ENCODE measurements at places on chromosomes 12 and 14.

DNA sequence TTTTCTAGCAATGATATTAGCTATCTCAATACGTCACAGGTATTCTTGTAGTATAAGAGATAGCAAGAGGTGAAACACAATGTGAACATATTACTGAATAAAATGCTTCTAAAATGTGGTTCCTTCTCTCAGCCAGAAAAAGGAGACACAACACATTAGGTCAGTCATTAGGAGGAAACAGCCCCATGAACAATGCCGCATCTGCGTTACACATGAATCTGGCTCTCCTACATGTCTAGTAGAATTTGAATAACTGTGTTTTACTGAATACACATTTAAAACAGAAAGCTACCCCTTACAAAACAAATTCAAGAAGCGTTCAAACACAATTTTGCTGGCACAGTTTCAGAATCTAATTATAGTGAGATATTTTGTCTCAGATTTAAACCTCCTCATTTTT is 51.6 kb downstream of the EFCAB11 start:
- DNase-seq, result peak; percentile 9

GRCh38 chr12:109558374-109559199 is 14.7 kb downstream of the MMAB start:
- DNase-seq, result no peak

DNA sequence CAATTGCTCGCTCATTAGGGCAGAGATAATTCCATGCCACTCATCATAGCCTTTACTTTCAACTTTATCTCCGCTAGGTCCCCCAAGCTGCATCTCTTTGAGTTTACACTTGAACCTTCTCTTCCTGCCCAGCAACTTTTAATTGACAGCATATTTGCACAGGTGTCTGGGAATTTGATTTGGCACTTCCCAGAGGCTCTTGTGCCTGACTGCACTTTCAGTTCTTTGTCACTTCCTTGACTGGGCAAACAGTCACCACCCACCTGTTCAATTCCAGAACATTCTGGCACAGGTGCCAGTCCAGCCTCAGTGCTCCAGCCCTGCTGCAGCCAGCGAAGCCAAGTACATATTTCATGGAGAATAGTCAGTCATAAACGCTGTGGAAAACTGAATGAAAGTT is 110.1 kb upstream of the LRIG3 start:
- DNase-seq, result no peak

DNA sequence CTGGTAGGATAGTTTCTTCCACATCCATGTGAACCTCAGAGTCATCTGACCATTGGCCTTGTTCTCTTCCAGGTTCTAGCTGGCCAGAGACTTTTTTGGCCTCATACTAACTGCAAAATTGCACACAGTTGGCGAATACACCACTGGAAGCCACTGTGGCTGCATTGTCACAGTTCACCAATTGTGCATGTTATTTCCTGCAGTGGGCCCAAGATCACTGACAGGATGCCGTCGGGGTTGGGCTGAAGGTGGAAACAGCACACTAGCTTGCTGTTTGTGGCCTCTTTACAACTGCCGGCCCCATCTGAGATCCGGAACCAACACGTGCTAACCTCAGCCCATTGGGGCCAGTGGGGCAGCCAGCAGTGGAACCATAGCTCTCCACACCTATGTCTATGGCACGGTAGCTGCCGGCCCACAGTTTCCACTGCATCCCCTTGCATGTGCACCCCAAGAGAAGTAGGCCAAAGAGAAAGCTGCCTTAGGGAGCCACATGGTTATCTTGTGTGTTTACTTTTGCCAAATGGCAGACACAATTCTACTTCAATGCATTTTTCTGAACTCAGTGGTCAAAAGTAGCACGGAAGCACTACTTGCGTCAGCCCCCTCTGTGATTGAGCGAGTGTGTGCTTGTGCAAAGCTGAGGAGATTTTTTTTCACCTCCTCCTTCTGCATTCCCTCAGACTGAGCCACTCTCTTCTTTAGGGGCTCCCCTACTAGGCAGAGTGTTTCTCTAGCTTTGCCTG is 464.0 kb downstream of the RAD51B start:
- DNase-seq, result peak; percentile 15

GRCh38 chr12:28457785-28458184 is 267.5 kb downstream of the CCDC91 start:
- DNase-seq, result no peak

GRCh38 chr14:104101086-104101621 is 15.7 kb downstream of the ASPG start:
- DNase-seq, result no peak

DNA sequence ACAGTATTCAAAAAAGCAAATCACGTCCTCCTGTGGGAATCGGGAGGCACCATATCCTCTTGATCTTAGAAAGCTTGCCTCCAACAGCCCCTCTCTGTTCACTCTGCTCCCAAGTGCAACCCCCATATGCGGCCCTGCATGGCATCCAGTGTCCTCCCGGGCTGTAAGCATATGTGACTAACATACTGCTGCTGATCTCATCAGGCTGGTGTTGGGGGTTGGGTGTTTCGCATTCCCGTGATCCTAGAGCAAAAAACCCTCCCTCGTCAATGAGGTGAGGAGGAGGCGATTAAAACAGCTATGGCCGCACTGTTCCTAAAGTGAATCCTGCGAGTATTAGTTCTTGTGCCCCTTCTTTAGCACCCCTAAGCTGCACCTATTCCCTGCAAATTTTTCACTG is 28.1 kb upstream of the PPM1A start:
- no peak for DNase-seq

GRCh38 chr12:11795192-11795912 is 145.9 kb downstream of the ETV6 start:
- no peak for DNase-seq

- no peak for DNase-seq
These were observed 3.0 kb downstream of the REM2 start for GRCh38 chr14:22885975-22886374.

DNA sequence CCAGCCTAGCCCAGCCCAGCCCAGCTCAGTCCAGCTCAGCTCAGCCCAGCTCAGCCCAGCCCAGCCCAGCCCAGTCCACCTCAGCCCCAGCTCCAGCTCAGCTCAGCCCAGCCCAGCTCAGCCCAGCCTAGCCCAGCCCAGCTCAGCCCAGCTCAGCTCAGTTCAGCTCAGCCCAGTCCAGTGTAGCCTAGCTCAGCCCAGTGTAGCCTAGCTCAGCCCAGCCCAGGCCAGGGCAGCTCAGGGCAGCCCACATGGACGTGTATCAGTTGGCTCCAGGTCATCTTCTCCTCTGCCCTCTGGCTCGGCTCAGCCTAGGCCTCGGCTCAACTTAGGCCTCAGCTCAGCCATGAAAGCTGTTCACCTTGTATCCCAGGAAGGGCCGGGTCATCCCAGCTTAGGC is 64.7 kb downstream of the TMEM121 start:
- no peak for DNase-seq

- no peak for DNase-seq
These were observed 3.0 kb upstream of the METTL17 start for GRCh38 chr14:20986811-20987210.

DNA sequence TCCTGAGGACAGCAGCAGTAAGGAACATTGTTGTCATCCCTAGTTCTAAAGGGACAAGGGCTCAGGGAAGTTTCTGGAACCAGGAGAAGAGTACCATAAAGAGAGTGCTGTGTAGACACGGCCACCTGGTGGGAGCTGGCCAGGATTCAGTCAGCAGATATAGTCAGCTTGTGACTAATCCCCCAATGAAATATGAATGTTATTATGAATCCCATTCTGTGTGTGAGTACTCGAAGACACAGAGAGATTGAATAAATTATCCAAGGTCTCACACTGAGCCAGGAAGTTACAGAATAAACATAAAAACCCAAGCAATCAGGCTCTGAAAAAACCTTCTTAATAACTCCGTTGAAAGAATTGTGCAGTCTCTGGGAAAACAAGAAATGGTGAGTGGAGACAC is 1359.5 kb downstream of the AACS start:
- no peak for DNase-seq

Data from T-helper 2 cell (primary cell).